Activated CD4-positive, alpha-beta T cell treated with anti-CD3 and anti-CD28 coated beads, Interleukin-2, amount 10 ng/mL, durations not matched to agents 7 days and 5 days (primary cell): ENCODE measurements at places on chromosomes 7 and 10. TPM values are rescaled to one million over a fixed set of nuclear protein-coding genes. Genes with fewer than 3 reads are reported as not detected.

ZFAND4 gene
- 18.5 TPM for total RNA-seq

NACAD gene
- total RNA-seq: not detected

DNA sequence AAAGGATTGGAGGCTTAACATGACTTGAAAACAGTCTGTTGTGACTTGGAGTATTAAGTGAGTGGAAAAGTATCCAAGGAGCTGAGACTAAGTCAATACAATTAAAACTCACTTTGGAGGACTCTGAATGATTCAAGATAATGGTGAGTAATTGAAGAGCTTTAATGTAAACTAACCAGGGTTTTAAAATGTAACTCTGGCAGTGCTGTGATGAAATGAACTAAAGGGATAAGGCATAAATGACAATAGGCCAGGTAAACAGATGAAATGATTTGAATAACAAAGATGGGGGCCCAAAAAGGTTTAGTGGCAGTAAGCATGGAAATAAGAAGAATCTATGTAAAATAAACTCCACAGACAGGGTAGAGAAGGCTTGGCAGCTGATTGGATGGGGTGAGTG lies 316.5 kb upstream of the CACNA2D1 start:
- no peak for DNase-seq

TMEM196 gene
- total RNA-seq: not detected

TMEM270 gene
- not detected for total RNA-seq

DNA sequence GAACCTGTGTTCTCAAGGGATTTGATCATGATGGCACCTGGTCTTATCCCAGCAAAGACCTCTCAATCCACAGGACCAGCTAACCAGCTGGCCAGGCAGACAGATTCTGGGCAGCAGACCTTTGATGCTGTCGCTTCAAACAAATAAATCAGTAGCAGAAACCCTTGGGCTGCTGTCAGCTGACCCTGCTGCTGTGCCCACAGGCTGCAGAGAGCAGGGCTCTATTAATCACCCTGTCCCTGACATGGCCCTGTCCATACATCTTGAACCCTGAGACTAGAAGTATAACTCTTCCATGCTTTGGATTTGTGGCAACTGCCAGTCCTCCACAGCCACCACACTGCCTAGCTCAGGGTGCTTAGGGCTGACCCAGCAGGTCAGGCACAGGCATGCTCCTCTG lies 244.1 kb upstream of the PODXL start:
- no peak for DNase-seq

- no peak for DNase-seq
Measured at GRCh38 chr7:35019801-35020200, 17.5 kb downstream of the DPY19L1 start.

DNA sequence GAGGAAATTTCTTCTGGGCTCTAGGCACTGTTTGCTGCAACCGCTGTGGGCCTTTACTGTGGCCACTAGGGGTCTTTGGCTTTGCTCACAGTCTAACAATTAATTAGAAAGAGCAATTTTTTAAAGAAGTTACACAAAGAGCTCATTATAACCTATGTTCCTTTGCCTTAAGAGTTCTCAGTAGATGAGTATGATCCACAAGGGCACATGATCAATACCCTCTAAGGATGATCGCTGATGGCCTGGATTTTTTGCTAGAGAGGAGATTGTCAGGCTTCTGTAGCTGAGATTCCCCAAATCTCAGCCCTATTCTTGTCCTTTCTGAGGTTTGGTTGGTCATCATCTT lies 80.8 kb upstream of the RHOBTB1 start:
- no peak for DNase-seq

DNA sequence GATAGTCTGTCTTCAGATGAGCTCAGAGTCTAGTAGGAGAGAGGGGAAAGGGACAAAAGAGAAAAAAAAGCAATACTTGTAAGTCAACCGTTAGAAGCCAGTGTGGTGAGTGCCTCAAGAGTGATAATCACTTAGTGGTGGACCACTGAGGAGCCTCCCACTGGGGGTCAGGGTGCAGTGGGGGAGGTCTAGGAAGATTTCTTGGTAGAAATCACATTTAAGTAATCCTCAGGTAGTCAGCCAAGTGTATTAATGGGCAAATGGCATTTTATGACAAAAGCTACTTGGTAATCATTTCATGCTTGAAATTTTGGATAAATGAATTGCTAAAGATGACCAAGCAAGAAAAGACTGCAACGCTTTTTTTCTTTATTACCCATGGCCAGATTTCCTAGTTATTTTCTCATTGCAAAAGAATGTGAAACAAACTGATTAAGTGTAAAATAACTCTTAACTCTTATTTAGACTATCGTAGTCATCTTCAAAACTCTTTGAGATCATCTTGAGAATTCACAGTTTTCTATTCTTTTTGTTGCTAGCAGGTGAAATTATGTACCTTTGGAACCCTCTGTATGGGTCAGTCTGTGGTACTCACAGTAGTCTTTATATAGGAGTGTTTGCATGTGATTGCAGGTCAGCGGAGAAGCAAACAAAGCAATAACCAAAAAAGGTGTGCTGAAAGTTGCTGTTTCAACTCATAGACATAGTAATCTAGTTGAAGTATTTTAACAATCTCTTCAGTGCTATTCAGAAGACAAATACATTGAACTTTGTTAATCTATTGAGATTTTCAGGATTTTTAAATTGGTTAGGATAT lies 63.9 kb downstream of the PPP1R9A start:
- no peak for DNase-seq

DNA sequence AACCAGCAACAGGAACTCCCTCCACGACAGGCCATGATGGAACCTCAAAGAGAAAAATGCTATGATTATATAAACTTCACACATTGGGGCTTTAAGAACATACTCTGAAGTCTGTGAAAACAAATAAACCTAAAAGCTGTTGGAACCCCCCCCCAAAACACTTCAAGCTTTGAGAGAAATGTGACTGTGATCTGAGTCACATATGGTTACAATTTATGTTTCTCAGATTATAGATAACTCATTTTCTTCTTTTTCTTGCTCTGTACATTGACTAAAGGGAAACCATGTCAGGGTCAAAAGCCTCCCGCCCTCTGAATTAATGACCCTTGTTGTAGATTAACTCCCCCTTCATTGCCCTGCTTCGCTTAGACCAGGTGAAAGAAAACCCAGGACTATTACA lies 15.8 kb downstream of the VOPP1 start:
- no peak for DNase-seq

DNA sequence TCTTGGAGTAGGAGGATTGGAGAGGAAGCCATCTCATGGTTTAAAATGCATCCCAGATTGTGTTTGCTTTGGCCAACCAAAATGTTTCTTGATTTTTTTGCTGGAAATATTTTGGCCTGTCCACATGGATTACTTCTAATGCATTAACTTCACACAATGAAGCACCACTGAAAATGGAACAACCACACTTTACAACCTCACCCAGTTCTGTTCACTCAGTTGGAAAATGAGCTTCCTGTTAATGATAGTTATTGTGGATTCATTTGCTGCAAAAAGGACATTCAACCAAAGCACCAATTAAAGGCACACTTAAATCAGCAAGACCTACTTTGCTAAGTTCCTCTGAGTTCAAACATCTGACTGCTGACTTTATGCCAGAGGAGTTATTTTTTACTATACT lies 11.3 kb upstream of the A1CF start:
- DNase-seq: no peak

GRCh38 chr10:88385601-88386203 lies 197.4 kb downstream of the RNLS start:
- peak; percentile 81 for DNase-seq

GRCh38 chr7:96017877-96018276 lies 245.5 kb downstream of the DYNC1I1 start:
- DNase-seq: no peak

DNA sequence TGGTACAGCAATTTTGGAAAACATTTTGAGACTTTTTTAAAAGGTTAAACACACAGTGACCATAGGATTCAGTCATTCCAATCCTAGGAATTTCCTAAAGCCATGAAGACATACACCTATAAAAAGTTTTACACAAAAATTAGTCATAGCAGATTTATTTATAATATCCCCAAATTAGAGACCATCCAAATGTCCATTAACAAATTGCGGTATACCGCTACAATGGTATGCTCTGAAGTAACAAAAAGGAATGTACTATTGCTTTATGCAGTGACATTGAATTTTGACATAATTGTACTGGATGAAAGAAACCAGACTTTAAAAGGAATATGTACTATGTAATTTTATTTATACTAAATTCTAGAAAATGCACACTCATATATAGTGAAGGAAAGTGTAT lies 362.8 kb downstream of the HGF start:
- no peak for DNase-seq

DNA sequence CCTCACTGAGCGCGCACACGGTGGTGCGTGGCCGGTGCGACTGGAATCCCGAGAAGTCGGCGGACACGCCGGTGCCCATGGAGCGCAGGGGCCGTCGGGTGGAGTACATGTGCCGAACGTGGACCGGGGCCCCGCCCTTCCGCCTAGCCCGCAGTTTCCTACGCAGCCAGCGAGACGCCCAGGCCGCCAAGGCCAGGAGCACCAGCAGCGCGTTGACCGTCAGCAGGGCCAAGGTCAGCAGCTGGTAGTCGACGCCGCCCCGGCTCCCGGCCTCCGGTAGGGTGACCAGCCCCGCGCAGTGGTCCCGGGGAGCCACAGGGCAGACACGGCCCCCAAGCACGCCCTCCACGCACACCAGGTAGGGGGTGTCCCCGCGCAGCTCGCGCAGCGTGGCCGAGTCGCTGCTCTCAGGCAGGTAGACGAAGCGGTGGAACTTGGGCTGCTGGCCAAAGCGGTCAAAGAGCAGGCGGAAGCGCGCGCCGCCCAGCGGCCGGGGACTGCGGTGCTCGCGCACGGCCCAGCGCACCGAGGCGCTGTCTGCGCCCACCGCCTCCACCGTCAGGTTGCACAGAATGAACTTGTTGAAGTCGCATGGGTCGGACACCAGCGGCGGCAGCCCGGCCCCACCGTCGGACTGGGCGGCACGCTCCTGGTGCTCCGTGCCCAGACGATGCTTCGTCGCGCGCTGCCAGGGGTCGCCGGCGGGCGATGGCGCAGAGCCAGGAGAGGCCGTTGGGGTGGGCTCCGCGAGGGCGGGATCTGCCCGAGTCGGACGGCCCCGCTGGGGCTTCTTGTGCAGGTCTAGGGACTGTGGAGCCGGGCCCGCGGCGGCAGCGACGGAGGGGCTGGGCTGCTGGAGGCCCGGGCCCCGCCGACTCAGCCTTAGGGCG lies 2.2 kb downstream of the TRIL start:
- DNase-seq: peak; percentile 9

DNA sequence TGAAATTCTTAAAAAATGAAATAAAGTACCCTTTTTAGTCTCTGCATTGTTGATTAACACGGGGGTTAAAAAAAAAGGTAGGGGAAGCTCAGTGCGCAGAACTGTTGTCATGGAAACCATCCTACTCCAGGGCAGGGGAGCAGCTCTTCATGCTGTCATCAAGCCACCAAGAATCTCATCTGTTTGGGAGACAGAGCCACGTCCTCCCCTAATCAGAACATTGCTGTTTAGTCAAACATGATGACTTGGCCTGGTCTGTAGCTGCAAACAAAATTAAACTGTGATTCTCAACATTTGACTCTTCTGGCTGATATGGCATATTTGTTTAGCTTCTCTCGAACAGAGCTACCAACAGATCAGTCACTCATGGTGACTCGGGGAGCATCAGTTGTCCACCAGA lies 254.4 kb upstream of the KLF14 start:
- peak; percentile 17 for DNase-seq

GRCh38 chr7:155660758-155661093 lies 16.3 kb downstream of the RBM33 start:
- no peak for DNase-seq

TUBB8 gene
- 0.42 TPM for total RNA-seq

GRCh38 chr7:47945261-47946015 lies 2.8 kb downstream of the PKD1L1 start:
- peak; percentile 80 for DNase-seq

DNA sequence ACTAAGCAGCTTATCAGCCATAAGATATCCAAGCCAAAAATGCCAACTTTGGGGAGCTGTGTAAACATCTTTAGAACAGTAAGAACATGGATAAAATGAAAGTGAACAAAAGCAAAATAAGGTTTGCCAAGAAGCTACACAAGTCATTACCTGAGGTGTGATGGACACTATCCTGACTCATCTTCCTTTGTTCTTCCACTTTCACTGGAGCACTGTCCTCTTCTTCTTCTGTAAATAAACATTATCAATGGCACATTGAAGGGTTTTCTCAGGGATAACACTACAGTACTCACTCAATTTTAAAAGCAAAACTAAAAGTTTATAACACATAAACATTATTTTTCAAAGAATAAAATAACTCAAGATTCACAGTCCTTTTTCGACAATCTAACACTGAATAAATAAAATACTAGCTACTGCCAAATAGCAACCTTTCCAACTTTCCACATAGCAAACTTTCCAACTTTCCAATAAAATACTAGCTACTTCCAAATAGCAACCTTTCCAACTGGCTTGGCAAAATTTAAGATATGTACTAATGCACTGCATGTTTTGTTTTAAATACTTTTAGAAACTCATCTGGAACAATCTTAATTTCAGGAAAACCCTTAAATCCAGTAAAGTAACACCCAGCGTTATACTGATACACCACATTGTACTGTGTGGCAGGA lies 174.1 kb downstream of the SKAP2 start:
- no peak for DNase-seq

GPER1 gene
- not detected for total RNA-seq

SSBP1 gene
- total RNA-seq: 109 TPM

DNA sequence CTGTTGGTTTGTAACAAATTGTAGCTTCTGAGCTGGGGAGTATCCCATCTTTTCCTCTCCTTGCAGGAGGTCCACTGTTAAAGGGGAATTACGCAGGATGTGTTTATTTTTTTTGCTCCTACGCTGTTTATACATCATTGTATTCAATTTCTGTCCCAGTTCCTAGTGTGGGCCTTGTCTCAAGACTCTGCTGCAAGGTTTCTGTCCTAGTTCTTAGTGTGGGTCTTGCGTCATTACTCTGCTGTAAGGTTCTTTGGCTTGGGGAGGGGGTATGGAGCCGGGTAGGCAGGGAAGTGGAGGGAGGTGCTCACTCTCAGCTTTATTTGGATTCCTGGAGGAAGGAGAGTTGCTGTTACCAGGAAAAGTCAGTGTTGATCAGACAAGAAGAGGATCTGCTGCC lies 64.0 kb upstream of the TRIM8 start:
- DNase-seq: no peak

GRCh38 chr7:34361663-34362250 lies 296.3 kb upstream of the NPSR1 start:
- DNase-seq: no peak

BICC1 gene
- total RNA-seq: not detected

GRCh38 chr10:96693431-96693830 lies 26.9 kb downstream of the PIK3AP1 start:
- no peak for DNase-seq

DNA sequence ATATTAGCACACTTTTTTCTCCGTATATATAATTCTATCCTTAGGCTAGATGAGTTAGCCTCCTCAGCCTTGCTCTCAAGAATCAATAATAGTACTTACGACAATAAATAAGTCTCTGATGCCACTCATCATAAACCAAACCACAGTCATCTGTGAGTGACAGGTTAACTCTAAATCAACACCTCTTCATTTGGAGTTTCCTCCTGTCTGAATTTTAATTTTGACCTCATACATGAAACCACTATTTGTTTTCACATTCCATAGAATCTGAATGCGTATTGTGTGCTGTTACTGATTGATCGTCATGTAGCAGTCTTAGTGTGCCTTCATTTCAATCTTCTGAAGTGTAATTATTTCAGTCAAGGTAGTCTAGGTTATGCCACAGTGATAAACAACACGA lies 85.8 kb downstream of the HGF start:
- DNase-seq: no peak

PITX3 gene
- total RNA-seq: not detected

GRCh38 chr10:22219308-22219707 lies 1.5 kb upstream of the EBLN1 start:
- no peak for DNase-seq

- no peak for DNase-seq
Measured at GRCh38 chr7:108083980-108084379, 46.2 kb downstream of the LAMB4 start.

- no peak for DNase-seq
Measured at GRCh38 chr7:29432721-29433120, 130.9 kb upstream of the PRR15 start.
